ENCODE measurements at places on chromosomes 16 and 17.

DNA sequence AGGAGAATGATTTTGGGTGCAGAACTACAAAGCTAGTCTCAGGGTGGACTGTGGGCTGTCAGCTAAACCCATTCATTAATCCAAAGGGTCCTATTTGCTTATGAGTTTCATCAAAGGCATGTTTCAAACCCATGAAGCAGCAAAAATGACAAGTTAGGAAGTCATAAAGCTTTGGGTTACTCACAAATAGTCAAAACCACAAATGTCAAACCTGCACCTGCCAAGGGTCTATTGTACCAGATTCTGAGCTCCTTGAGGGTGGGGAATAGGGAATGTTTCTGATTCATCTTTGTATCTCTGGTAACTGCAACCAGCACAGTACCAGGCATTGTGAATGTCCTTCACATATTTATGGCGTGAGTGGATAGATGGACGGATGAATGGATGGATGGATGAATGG lies 317.7 kb downstream of the MAF start:
- DNase-seq, result no peak

- DNase-seq, result no peak
These were observed 7.5 kb upstream of the SLC6A4 start for GRCh38 chr17:30243002-30243401.

- no peak for DNase-seq
These were observed 11.6 kb downstream of the MYO19 start for GRCh38 chr17:36523113-36523512.

DNA sequence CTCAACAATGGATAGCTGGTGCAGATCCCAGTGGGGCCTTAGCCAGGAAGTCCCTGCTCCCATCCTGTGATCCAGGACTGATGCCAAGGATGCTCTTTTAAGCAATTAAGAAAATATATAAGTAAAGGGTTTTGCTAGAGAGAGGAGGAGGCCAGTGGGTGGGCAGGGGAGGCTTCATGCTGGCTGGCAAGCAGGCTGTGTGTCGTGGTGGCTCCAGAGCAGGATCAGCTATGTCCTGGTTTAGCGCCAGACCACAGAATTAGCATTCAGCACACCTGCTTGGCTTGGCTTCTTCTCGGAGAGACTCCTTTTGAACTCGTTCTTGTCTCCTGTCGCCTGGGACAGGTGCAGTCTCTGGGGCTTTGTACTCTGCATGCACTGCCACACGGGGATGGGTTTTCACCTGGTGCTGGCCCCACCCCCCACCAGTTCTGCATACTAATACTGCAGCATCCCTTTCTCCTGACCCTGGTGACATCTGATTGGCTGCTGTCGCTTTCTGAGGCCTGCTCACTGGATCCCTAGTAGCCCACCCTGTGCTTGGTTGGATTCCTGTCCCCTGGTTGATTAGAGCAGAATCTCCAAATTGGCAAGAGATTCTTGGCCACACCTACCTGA lies 66.1 kb downstream of the PLD6 start:
- DNase-seq, result no peak

DNA sequence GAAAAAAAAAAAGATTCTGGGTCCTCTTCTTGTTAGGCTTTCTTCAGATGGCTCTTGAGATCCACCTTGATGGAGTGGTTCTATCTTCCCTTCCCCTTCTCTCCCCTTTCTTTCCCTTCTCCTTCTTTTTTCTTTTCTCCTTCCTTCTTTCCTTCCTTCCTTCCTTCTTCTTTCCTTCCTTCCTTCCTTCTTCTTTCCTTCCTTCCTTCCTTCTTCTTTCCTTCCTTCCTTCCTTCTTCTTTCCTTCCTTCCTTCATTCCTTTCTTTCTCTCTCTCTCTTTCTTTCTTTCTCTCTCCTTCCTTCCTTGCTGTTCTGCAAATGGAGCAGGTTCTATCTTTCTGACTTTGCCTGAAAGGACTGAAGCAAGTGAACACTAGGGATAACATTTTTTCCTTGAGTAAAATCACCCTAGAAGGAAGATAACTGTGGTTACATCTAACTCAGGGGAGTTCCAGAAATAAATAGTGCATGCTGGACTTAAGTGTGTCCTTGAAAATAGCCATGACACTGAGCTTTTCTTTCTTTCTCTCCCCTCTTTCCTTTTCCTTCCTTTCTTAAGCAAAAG lies 68.8 kb upstream of the SEC14L1 start:
- DNase-seq, result no peak

- DNase-seq, result no peak
These were observed 3.6 kb upstream of the ZCCHC14 start for GRCh38 chr16:87496447-87496801.

DNA sequence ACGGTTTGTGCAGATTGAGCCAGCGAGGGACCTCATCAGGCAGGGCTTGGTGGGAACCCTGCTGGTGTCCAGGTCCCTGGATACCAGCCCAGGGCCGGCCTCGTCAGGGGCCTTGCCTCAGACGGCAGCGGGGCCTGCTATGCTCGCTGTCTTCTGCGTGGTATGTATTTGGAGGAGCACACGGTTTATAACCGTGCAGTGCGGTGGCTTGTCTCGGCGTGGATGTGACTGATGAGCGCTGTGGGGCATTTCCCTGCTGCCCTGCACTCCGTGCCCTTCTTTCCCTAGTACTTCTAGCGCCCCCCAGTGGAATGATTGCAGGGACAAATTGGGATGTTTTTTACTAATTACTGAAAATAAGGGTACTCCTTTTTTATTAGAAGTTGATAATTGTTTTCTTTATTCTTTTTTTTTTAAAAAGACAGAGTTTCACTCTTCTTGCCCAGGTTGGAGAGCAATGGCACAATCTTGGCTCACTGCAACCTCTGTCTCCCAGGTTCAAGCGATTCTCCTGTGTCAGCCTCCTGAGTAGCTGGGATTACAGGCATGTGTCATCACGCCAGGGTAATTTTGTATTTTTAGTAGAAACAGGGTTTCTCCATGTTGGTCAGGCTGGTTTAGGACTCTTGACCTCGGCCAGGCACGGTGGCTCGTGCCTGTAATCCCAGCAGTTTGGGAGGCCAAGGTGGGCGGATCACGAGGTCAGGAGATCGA lies 15.3 kb downstream of the TBCD start:
- DNase-seq, result no peak

DNA sequence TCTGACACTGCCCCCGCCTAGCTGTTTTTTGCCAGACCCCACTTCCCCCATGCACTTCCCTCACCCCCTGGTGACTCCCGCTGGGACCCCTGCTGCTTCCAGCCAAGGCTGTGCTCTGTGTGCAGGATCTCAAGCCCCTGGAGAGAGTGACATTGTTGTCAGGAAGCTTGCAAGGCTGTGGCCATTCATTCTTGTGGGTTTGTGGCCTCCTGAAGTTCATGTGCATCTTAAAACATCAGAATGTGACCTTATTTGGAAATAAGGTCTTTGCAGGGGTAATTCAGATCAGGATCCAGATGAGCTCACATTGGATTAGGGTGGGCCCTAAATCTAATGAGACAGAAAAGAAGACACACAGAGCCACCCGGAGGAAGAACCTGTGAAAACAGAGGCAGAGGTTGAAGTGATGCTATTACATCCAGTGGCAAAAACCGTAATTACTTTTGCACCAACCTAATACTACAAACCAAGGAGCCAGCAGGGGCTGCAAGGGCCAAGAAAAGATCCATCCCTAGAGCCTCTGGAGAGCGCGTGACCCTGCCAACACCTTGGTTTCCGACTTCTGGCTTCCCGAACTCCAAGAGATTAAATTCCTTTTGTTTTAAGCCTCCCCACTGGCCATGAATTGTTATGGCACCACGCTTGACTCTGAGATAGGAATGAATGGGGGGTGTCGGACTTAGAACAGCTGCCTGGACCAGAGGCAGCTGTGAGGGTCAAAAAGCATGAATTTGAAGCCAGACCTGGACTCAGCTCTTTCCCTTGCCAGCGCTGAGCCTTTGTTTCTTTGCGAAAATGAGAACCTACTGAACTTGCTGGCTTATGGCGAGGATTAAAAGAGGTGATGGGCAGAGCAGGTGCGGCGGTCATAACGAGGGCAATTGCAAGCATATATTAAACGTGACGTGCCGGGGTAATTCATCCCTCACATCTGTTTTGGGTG lies 75.5 kb downstream of the BMERB1 start:
- no peak for DNase-seq

- DNase-seq, result no peak
These were observed 16.3 kb downstream of the CAVIN1 start for GRCh38 chr17:42406615-42407288.

GRCh38 chr17:50818921-50819657 lies 16.3 kb upstream of the WFIKKN2 start:
- no peak for DNase-seq

- DNase-seq, result no peak
These were observed 2.8 kb downstream of the MARVELD3 start for GRCh38 chr16:71628810-71629209.

- DNase-seq, result no peak
These were observed 192.3 kb downstream of the SHISA9 start for GRCh38 chr16:13093661-13094060.

DNA sequence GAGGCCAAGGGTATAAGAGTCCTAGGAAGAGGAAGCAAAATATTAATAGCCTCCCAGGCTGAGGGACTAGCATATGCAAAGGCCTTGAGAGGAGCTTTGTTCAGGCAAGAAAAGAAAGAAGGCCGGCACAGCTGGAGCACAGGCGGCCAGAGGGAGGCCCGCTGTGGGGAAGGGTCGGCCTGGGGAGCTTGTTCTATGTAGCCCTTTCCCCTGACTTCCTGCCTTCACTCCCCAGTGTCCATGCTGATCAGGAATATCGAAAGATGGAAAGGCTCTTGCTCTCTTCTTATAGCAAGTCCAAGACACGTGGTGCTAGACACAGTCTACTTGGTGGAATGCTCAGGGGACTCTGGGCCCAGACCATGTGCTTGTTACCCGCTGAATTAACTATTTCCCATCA lies 27.4 kb upstream of the HAS3 start:
- DNase-seq, result no peak

DNA sequence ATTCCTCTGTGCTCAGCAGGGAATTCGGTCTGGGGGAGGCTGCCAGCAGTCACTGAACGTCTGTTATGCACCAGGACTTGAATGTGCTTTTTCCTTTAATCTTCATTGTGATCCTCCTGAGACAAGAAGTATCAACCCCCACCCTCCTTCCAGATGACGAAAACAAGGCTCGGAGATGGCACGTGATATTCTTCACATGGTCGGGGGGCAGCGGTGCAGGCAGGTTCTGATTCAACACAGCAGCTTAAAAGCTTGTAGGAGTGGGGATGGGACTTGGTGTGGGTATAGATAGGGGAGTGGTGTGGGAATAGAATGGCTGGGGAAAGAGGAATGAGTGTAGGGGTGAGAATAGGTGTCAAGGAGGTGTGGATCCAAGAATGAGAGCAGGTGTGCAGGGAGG lies 6.4 kb downstream of the NECAB2 start:
- no peak for DNase-seq

- DNase-seq, result peak; percentile 41
These were observed 36.4 kb downstream of the SNX20 start for GRCh38 chr16:50644729-50645128.

DNA sequence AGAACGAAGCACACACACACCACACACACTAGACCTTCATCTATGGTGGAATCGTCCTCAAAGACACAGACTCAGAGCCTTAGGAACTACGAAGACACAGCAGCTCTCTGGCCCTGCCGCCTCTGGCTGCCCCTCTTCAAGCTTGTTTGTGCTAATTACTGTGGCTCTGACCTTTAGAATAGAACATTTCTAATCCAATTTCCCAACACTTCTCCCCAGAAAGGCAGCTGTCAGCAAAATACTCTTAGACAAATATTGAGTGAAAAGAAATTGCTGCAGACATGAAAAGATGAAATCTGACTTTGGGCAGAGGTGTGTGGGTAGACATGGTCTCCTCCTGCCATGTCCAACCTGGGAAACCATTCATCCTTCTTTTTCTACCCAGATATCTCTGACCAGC lies 152.0 kb upstream of the DNAH9 start:
- DNase-seq, result no peak

DNA sequence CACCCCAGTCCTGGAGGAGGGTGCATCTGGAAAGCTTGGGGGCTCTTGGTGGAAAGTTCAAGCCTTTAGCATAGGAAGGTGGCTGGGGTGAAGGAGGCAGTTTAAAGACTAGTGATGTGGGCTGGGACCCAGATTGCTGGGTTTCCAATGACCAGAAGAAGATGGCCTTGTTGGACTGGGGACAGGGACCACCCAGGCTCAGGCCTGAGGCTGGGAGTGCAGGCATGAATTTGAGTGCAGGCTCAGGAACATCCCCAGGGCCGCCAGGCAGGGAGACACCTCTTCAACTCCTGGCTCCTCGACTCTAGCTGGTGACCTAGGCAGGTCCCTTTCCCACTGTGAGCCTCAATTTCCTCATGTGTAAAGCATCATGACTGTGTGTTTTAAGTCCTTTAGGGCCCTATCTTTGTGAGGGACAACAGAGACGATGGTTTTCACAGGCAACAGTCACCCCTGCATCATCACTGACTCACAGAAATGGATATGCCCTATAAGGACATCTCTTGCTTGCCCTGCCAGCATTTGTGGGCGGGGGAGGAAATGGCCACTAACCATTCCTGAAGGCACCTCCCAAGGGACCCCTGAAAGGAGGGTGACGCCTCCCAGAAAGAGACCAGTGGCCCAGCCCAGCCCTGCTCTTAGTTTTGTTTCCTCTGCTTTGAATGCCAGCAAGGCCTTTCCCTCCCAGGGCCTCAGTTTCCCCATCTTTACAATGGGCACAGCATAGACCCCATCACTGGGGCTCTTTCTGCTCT lies 11.1 kb downstream of the NLRC5 start:
- DNase-seq, result no peak

DNA sequence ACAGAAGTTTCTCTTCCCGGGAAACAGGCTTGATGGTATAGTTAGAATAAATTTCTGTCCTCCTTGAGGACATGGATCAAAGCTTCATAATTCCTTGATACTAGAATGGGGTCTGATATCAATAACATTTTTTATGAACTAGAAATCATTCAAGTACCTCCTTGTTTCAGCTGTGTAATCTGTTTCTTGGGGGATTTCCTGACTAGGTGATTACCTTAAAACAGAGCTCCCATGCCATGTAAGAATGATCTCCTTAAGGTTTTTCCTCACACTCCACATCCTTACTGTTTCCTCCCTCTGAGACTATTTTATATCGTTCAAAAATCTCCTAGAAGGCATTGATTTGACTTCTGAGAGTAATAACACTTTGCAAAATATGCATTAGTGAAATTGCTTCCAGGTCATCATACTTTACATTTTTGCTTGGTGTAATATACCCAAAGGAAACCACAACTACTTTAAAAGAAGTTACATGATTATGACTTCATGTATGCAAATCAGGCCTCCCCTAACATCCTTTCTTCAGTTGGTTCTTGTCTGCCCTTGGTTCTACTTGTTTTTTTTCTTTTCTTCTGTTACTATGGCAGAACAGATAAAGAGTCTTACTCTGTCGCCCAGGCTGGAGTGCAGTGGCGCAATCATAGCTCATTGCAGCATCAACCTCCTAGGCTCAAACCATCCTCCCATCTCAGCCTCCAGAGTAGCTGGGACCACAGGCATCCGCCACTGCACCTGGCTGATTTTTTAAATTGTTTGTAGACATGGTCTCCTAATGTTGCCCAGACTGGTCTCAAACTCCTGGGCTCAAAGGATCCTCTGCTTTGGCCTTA lies 388.8 kb downstream of the ZFHX3 start:
- DNase-seq, result no peak

DNA sequence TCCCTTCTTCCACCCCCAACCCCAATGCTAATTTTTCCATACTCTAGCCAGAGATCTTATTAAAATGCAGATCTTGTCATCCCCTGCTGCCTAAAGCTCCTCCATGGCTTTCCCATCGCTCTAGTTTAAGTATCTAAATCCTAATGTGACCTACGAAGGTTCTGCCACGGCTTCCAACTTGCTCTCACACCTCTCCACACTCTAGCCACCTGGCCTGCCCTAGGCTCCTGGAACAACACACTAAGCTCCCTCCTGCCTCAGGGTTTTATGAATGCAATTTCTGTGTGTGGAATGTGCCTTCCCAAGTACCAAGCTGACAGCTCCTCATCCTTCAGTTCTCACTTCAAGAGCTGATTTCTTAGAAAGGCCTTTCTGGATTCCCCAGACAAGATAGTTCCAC lies 16.6 kb downstream of the NXPH3 start:
- DNase-seq, result no peak
